ENCODE measurements at places on chromosomes 1 and 21.

- no peak for DNase-seq
Measured at GRCh38 chr21:19565587-19565986, 1162.0 kb upstream of the TMPRSS15 start.

DNA sequence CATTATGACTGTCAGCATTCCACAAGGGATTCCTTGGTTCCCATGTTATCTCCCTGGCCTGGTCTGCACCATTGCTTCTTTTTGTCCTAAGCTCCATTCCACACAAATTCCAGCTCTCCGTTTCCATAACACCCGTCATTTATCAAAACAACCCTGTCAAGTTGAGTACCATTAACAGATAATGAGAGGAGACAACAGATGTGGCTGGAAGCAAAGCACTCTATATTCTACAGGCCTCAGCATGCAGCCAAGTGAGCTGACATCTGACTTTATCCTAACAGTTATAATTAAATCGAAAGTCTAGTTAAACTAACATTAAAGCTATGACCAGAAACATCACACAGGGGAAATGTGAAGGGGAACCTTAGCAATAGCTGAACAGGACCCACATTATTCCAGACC, 110.4 kb downstream of the RERE start:
- DNase-seq = no peak

DNA sequence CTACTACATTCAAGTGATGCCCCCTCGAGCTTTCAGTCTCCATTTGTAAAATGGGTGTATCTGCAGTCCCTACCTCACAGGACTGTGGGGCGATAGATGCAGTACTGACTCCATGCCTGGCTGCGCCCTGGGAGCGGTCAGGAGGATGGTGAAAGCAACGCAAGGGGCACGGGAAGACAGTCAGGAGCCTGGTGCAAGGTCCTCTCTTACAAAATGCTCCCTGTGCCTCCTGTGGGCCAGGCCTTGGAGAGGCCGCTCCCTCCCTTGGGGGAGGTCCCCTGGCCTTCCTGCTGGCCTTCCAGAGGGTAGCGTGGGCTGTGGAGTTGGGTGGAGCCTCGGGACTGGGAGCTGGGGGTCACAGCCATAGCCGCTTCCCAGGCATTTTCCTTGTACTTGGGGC, 21.6 kb downstream of the FAM151A start:
- no peak for DNase-seq

GRCh38 chr1:165034136-165034809, 322.2 kb downstream of the LMX1A start:
- no peak for DNase-seq

DNA sequence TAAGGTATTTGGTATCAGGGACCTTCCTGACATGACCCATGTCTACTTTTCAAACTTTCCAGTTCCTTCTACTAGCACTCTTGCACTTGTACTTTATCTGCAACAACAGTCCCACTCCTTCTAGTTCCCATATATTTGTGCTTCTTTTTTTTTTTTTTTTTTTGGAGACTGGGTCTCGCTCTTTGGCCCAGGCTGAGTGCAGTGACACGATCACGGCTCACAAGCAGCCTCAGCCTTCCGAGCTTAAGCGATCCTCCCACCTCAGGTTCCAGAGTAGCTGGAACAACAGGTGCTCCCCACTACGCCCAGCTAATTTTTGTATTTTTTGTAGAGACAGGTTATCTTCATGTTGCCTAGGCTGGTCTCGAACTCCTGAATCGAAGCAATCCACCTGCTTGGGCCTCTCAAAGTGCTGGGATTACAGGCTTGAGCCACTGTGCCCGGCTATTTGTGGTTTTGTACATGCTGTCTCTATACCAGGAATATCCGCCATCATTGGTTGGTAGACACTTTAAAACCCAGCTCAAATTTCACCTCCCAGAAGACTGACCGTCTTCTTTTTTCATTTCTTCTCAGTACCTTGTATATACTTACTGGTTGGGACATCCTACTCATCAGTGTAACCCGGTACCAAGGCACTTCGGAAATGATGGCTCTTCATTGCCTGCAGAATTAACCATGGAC, 1.1 kb downstream of the ZMYM1 start:
- DNase-seq = no peak

DNA sequence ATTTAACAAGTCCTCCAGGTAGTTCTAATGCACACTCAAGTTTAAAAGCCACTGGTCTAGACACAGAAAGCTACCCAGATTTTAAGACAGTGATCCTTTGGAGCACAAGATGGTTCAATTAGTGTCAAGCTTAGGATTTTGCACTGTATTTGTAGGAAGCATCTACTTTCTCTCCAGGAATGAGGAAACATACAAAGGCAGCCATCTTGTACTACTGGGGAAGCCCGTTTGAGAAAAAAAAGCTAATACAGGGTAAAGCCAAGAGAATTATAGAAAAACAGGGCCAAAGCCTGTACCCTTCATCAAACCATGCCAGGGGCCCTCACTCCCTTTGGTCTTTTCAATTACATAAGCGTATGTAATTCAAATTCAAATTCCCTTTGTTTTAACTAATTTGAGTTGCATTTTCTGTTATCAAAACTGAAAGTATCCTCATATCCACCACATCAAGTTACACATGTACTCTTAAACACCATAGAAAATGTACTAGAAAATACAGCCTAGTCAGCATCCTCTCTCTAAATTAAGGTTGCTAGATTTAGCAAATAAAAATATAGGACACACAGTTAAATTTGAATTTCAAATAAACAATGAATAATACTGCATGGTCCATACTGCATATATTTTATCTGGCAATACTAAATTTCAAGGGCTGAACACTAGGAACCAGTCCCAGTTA, 17.4 kb downstream of the PIK3R3 start:
- DNase-seq = no peak

- DNase-seq = no peak
Measured at GRCh38 chr1:53938136-53938830, 7.2 kb downstream of the IFT25 start.

- DNase-seq = no peak
Measured at GRCh38 chr1:36994868-36995267, 39.4 kb downstream of the GRIK3 start.

DNA sequence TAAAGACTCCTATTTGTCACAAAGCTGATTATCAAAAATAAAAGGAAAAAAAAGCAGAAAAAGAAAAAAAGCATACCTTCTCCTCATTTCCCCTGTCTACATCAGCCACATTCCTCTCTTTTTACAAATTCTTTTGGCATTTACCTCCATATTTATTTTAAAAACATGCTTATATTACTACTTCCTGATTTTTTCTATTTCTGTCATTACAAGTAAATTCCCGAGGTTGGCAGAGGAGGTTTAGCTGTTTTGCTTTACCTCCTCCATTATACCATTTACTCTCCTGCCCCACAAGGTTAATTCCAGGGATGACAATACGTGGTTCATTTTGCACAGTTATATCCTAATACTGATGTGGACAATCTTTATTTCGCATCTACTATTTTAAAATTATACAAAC, 26.3 kb upstream of the CD34 start:
- no peak for DNase-seq

- no peak for DNase-seq
Measured at GRCh38 chr21:17823846-17824245, 4.7 kb upstream of the C21orf91 start.

GRCh38 chr21:44838039-44838895, 20.4 kb upstream of the SUMO3 start:
- no peak for DNase-seq

DNA sequence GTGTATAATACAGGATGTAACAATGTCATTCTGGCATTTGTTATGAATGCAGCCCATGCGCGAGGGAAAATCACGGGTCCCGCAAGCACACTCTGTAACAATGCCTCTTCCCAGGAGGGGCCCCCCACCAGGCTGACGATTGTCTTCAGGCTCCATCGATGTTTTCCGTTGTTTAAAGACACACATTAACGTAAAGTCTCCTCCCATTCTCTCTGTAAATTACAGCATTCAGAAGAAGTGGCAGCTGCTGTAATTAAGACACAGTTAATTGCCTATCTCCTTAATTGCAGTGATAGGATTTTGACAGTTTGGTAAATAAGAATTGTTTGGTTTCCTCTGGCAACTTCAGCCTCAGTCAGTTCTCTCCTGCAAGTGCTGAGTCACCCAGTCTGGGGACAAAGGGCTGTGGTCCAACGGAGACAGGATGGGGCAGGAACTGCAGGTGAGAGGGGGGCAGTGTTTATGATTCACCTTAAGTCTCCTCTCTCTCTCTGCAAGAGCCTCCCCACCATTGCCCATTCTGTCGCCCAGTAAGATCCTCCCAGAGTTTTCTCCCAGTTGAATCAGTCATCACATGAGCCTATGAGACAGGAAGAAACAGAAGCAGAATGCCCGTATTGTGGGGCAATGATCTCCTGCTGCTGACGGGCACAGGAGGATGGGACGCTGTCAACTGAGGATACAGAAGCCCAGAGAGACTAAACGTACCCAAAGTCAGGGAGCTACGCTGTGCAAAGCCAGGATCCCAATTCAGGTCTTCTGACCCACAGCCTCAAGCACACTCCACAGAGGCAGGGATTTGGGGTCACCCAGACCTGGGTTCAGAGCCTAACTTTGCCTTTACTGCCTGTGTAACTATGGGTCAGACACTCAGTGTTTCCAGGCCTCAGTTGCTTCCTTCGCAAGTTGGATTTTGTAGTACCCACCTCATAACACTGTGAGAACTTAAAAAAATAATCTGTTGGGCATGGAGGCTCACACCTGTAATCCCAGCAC, 110.0 kb downstream of the ADSS2 start:
- no peak for DNase-seq

Data from lower lobe of right lung (tissue), 2 donors.